ENCODE measurements at places on chromosomes 3 and 15. TPM values are rescaled to one million over a fixed set of nuclear protein-coding genes. Genes with fewer than 3 reads are reported as not detected.
A peak's percentile ranks its signal among the peaks of the same experiment; 100 is the strongest.

- peak overlapping the region; percentile 92 for H3K27ac ChIP-seq
- peak; percentile 20 for DNase-seq
- no peaks in the 10 kb centered on the region for H3K36me3 ChIP-seq
- H3K4me3 ChIP-seq = no peak overlapping the region
- H3K27me3 ChIP-seq = no peaks in the 10 kb centered on the region
These were observed 130.6 kb downstream of the IGF1R start for GRCh38 chr15:98778960-98779359.

DNA sequence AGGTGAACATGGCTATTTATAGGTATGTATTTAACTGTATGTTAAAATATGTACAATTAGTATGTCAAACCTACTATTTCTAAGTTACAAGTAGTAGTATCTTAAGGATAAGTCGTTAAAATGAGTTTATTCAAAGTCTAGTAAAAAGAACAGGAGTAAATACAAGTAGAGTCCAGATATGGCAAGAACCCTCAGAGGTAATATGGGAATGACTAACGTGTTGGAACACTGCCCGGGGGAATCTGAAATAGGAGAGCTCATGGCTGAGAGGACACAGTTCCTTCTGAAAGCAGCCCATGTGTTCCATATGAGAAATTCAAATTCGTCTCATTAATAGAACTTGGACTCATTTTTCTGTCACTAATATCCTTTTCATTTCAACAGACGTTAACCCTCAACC lies 158.8 kb downstream of the CLSTN2 start:
- H3K27ac ChIP-seq = no peak overlapping the region
- peak; percentile 84 for DNase-seq
- peaks cover 5% of the 10 kb centered on the region for H3K4me1 ChIP-seq
- H3K4me3 ChIP-seq = no peak overlapping the region
- H3K36me3 ChIP-seq = no peaks in the 10 kb centered on the region
- H3K27me3 ChIP-seq = no peaks in the 10 kb centered on the region

DNA sequence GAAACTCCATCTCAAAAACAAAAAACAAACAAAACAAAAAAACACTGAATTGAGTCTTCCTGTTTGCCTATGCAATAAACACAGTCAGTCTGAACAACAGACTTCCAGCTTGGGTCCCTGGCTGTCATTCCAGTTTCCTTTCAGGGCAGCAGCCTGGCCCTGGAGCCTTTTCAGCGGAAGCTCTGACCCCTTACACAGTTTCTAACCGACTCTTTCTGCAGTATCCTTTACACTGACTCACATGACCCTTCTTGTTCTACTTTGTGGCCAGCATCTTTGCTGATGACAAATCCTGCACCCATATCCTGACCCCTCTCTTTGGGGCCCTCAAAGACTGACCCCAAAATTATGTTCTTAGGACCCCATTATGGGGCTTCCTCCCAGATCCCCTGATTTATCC lies 38.3 kb upstream of the INO80 start:
- DNase-seq = no peak
- no peak overlapping the region for H3K27ac ChIP-seq
- no peak overlapping the region for H3K4me3 ChIP-seq
- H3K4me1 ChIP-seq = no peaks in the 10 kb centered on the region
- H3K27me3 ChIP-seq = no peaks in the 10 kb centered on the region

- H3K4me3 ChIP-seq = no peak overlapping the region
- H3K4me1 ChIP-seq = no peaks in the 10 kb centered on the region
- DNase-seq = peak; percentile 34
- no peaks in the 10 kb centered on the region for H3K36me3 ChIP-seq
- H3K27me3 ChIP-seq = no peaks in the 10 kb centered on the region
These were observed 19.2 kb downstream of the SLC41A3 start for GRCh38 chr3:126064627-126065258.

DNA sequence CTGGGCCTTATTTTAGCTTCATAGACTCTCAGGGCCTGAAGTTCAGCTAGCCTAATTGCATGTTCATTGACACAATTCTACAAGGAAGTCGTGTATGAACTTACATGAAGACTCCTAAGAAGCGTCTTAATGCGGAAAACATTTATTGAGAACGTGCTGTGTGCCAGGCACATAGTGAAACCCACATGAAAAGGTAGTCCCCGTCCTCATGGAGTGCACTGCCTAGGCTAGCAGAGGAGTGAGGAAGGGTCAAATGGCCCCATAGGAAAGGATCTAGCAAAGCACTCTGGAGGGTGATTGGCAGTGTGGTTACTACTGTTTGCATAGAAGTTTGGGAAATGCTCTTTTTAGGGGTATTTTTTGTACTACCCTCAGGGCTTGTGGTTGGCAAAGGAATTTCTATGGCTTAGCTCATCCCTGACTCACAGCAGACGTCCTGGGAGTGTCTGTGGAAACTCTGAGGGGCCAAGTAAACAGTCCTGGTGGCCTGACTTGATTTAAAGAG lies 854 bp upstream of the NPTN start:
- H3K27me3 ChIP-seq = no peaks in the 10 kb centered on the region
- H3K4me1 ChIP-seq = peaks cover 35% of the 10 kb centered on the region
- no peak for DNase-seq

- peak; percentile 46 for DNase-seq
- peaks cover 3% of the 10 kb centered on the region for H3K36me3 ChIP-seq
- peaks cover under 1% of the 10 kb centered on the region for H3K4me1 ChIP-seq
- H3K4me3 ChIP-seq = no peak overlapping the region
- H3K27me3 ChIP-seq = no peaks in the 10 kb centered on the region
These were observed 32.8 kb downstream of the ZNF589 start for GRCh38 chr3:48273594-48274211.

- H3K27ac ChIP-seq = no peak overlapping the region
- H3K4me3 ChIP-seq = no peak overlapping the region
- no peaks in the 10 kb centered on the region for H3K4me1 ChIP-seq
These were observed 219.2 kb upstream of the GOLGA6L4 start for GRCh38 chr15:84016371-84016770.

- no peak overlapping the region for H3K4me3 ChIP-seq
- no peaks in the 10 kb centered on the region for H3K36me3 ChIP-seq
- no peaks in the 10 kb centered on the region for H3K4me1 ChIP-seq
- no peak overlapping the region for H3K27ac ChIP-seq
These were observed 354.5 kb downstream of the LPP start for GRCh38 chr3:188508454-188508853.

GRCh38 chr15:100131321-100132224 lies 210.2 kb downstream of the ADAMTS17 start:
- no peak overlapping the region for H3K4me3 ChIP-seq
- H3K36me3 ChIP-seq = no peaks in the 10 kb centered on the region
- no peaks in the 10 kb centered on the region for H3K27me3 ChIP-seq
- H3K27ac ChIP-seq = no peak overlapping the region
- no peaks in the 10 kb centered on the region for H3K4me1 ChIP-seq

DNA sequence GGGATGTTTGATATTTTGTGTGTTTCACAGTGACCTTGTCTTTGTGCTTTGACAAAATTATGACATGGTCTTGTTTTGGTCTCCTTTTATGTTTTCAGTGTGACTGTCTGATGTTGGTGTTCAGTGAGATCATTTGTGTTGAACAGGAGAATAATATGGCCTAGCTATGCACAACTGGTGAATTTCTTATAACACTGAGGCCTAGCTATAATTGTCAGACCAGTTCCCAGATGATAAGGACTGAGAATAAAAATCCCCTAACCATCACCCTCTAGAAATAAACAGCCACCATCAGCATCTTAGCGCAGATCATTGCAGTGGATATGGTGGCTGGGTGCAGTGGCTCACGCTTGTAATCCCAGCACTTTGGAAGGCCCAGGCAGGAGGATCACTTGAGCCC lies 66.8 kb upstream of the LIMD1 start:
- no peak overlapping the region for H3K27ac ChIP-seq
- H3K4me3 ChIP-seq = no peak overlapping the region
- no peak for DNase-seq
- H3K27me3 ChIP-seq = no peaks in the 10 kb centered on the region
- peaks cover 6% of the 10 kb centered on the region for H3K36me3 ChIP-seq
- no peaks in the 10 kb centered on the region for H3K4me1 ChIP-seq

DNA sequence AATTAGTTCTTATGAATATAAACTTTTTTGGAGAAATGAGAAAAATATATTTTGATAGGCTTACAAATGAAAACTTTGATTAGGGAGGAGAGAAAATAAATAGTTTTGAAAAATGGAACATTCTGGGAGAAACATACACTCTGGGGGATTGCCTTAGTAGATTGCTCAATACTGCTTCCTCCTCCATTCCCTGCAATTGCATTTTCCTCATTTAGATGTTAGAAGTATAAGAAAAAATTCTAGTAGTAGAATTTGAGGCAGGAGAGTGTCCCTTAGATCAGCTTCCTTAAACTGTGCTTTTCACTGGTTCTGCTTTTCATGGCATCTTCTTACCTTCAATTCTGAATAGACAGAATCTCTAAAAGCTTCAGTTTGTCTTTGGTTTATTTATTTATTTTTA lies 46.2 kb upstream of the CTDSPL2 start:
- no peak for DNase-seq
- H3K4me3 ChIP-seq = no peak overlapping the region
- no peaks in the 10 kb centered on the region for H3K36me3 ChIP-seq
- H3K27ac ChIP-seq = no peak overlapping the region
- no peaks in the 10 kb centered on the region for H3K4me1 ChIP-seq

GRCh38 chr3:111603679-111604078 lies 8.5 kb upstream of the ZBED2 start:
- H3K4me3 ChIP-seq = no peak overlapping the region
- peak overlapping the region; percentile 27 for H3K27ac ChIP-seq
- no peak for DNase-seq

DNA sequence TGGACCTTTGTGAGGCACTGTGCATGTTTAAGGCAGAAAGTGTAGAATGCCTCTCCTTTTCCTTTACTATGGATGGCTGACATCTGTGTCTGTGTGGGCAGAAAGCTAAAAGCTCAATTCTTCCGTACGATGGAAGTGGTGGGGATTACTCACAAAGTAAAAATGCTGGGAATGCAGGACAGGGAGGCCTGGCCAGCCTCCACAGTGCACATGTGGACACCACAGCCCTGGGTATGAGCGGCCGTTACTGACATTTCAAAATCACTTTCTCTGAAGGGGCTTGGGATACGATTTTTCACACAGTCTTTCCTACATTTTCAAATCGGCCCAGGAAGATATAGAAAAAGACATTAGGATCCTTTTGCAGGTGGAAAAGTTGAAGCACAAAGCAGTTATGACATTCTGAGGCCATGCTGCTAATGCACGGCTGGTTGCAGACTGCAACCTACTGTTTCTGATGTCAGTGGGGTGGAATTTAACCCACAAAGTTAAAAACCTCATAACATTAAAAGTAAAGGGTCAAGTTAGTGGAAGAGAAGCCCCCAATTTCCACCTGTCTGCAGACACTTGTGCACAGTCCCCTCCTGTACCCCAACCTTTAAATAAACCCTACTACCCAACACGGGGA lies 27.9 kb downstream of the EHD4 start:
- H3K27ac ChIP-seq = no peak overlapping the region
- no peak overlapping the region for H3K4me3 ChIP-seq
- peaks cover 5% of the 10 kb centered on the region for H3K4me1 ChIP-seq
- peak; percentile 52 for DNase-seq

GRCh38 chr3:48232232-48232631 lies 8.7 kb upstream of the ZNF589 start:
- H3K27ac ChIP-seq = peak overlapping the region; percentile 92
- H3K4me3 ChIP-seq = no peak overlapping the region
- peaks cover 32% of the 10 kb centered on the region for H3K4me1 ChIP-seq
- peak; percentile 73 for DNase-seq
- H3K36me3 ChIP-seq = no peaks in the 10 kb centered on the region

DNA sequence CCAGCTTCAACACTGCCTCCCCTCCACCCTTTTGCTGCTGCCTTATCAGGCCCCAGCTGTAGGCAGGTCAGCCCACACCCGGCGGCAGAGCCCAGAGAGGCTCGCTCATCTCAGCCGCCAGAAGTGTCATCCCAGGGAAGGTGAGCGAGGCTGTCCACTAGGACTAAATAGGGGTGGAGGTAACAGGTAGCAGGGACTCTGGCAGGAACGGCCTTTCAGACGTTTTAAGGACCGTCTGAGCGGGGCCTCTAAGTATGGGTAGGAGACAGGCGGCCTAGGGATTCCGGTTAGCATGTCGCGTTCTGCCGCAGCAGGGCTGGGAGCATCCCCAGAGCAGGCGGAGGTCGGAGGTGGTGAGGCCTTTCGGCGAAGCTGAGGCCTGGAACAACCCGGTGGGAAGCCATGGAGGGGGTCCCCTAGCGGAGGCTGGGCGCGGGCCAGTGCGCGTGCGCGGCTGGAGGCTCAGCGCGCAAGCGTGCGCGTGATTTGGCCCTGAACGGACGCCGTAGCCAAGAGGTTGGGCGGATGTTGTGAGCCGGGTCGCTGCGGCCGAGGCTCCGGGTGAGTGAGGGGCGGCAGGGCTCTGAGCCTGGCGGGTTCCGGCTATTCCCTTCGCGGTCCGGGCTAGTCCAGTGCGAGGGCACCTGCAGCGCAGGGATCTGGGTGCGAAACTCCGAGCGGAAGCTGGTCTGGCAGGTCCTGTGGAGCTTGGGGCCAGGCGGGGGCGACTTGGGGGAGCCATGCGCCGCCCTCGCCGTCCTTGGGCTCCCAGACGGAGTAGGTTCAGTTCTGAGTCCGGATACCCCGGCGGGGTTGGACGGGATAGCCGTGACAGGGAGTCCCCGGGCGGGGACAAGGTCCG lies at the start of the genes MST1 and RNF123:
Gene MST1 (minus strand): TSS at position 429 of the 862 bp plus-strand sequence. CDS start 783 bp downstream, outside the sequence.
Gene RNF123 (plus strand): TSS at position 512 of the 862 bp plus-strand sequence. CDS start 1,609 bp downstream, outside the sequence.
- H3K27ac ChIP-seq = peak within 1 kb of the TSS; percentile 51
- DNase-seq = peak; percentile 88
- peak within 1 kb of the TSS; percentile 98 for H3K4me3 ChIP-seq
- peaks cover 38% of the 10 kb centered on the region for H3K4me1 ChIP-seq

GRCh38 chr3:2992534-2992933 lies 117.6 kb downstream of the IL5RA start:
- H3K4me3 ChIP-seq = no peak overlapping the region
- H3K4me1 ChIP-seq = no peaks in the 10 kb centered on the region
- no peak overlapping the region for H3K27ac ChIP-seq
- no peaks in the 10 kb centered on the region for H3K27me3 ChIP-seq
- H3K36me3 ChIP-seq = no peaks in the 10 kb centered on the region

GRCh38 chr3:51968170-51968775 lies 1.0 kb upstream of the PCBP4 start:
- peak overlapping the region; percentile 67 for H3K4me3 ChIP-seq
- DNase-seq = peak; percentile 36
- H3K4me1 ChIP-seq = peaks cover 10% of the 10 kb centered on the region
- H3K36me3 ChIP-seq = no peaks in the 10 kb centered on the region
- no peaks in the 10 kb centered on the region for H3K27me3 ChIP-seq

- DNase-seq = no peak
- H3K4me3 ChIP-seq = no peak overlapping the region
- no peak overlapping the region for H3K27ac ChIP-seq
- no peaks in the 10 kb centered on the region for H3K36me3 ChIP-seq
- H3K27me3 ChIP-seq = no peaks in the 10 kb centered on the region
These were observed 6.1 kb upstream of the ABTB1 start for GRCh38 chr3:127666676-127667075.

GRCh38 chr3:4351164-4351855 lies 48.1 kb downstream of the SETMAR start:
- H3K27me3 ChIP-seq = no peaks in the 10 kb centered on the region
- no peak overlapping the region for H3K27ac ChIP-seq
- DNase-seq = no peak

Gene CRYGS
- total RNA-seq = 3.0 TPM

Gene PPARG
- 20.7 TPM for total RNA-seq

Gene EFHB
- total RNA-seq = 1.3 TPM

Gene IL17RE
- total RNA-seq = 6.6 TPM

Gene ISLR
- 90.8 TPM for total RNA-seq

Gene MRAS
- 56.4 TPM for total RNA-seq
